ENCODE measurements at places on chromosomes 2 and 18.

DNA sequence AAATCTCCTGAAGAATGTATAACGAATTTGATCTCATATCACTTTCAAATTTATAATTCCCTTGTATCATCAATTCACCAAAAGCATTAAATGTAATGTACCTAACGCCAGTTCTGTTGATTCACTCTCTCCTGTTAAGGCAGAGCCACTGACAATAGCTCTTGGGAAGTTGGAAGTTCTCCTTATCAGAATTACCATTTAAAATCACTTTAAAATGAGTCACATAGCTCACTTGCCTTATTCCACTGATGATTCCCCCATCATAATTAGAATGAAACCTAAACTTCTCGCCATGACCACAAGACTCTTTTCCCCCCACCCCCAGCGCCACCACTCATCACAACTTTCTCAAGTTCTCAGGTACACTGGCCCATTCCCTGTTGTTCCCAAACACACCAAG, 117.1 kb downstream of the PID1 start:
- no peak for DNase-seq

- no peak for DNase-seq
Observed at GRCh38 chr2:223523551-223524001, 78.6 kb downstream of the SCG2 start.

- no peak for DNase-seq
Observed at GRCh38 chr2:12762976-12763375, 46.2 kb downstream of the TRIB2 start.

DNA sequence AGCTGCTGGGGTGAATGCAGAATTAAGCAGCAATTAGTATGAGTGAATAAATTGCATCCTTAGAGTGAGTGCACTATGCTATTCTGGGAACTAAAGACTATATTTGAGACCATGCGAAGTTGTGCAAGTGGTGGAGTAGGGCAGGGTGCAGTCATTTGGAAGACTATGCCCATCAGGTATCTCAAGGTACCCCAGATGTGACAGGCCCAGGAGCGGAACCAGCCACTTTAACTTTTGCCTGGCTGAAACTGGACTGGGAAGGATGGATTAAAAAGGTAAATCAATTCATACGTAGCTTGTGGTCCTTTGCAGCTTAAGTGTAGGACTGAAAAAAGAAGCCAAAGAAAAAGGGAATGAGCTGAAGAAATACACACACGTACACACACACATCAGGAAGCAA, 1.7 kb downstream of the KYNU start:
- DNase-seq = no peak

DNA sequence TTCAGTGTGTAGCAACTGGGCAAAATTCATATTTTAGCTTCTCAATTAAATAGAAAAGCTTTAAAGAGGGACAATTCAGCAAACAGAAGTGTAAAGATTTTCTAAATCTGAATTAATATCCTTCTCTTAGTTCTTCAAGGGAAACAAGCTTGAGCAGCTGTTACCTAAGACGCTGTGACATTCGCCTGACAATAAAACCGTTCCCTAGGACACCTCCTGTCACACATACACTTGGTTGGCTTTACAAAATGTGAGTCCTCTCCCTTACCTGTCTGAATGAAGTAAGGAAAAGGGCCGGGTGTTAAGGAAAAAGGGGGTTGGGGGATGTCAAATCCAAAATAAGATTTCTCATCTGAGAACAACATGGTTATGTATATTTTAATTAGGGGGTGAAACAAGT, 2.1 kb downstream of the SERTAD2 start:
- DNase-seq = no peak

GRCh38 chr2:234335661-234336228, 161.1 kb downstream of the ARL4C start:
- peak; percentile 27 for DNase-seq

DNA sequence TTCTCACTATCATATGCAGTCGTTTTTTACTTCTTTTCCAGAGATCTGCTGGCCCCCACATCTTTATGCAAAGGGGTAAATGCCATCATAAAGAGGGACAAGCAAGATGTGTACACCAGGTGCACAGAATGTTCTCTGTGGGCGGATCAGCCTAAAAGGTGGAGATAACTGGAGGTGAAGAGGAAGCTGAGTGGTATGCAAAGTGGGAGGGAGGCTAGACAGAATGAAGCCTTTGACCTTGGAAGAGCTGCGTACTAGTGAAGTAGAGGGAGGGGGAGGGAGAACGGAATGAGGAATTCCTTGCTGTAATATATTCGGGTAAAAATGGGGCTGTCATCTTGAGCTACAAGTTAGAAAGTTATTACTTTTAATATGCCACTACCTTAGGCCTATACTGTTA, 287.5 kb upstream of the VRK2 start:
- no peak for DNase-seq

DNA sequence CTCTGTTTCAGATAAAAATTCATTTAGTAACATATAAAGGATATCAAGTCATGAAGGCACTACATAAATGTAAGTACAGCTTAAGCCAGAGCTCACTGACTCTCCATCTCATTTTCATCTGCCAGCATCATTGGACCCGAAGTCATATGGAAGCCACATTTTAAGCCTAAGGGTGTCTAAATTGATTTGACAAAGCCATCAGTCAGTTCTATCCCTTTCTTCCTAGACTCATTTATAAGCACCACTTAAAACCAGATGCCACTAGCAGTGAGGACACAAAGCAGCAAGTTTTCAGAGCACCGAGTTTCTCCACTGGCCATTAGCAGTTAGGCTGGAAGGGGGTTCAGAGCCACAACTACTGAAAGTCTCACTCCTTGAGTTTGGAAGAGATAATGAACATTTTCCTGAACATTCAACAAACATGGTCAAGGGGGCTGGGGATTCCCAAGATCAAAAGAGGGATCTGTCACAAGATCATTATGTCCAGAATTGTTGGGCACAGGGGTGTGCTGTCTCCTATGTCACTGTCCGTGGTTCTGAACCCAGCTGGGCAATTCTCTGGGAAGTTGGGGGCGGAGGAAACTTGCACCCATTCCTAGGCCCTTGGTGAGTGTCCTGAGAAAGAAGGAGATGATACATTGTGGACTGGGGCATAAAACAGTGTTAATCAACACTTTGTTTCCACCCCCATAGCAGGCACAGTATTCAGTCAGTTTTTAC, 158.5 kb upstream of the LMAN1 start:
- DNase-seq = no peak

DNA sequence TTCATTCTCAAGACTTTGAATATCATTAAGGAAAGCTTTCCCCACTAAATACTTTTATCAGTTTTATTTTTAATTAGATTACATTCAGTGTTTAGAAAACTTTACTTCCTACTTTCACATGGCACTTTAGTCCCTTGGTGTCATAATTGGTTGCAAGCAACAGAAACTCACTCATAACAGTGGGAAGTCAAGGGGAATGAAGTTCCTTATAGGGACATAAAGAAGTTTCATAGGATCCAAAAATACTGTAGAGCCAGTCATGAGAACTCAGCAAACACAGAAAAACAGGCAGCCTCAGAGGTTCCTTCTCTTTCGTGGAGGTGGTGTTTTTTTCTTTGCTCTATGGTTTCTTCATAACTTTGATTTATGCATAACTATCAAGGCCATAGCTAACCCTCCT, 809.0 kb downstream of the BCL11A start:
- DNase-seq = no peak

DNA sequence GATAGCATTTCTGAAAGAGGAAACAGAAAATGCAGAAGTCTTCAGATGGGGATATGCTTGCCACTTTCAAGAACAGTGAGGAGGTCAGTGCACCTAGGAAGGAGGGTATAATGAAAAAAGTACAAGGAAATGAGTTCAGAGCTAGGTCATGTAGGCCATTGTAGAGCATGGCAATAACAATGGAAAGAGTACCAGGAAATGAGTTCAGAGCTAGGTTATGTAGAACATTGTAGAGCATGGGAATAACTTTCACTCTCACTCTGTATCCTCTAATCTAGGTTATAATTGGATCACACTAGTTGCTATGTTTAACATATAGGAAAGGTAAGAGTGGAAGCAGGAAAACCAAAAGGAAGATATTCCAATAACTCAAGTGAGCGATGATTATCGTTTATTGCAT, 12.3 kb downstream of the SCG2 start:
- DNase-seq = no peak

DNA sequence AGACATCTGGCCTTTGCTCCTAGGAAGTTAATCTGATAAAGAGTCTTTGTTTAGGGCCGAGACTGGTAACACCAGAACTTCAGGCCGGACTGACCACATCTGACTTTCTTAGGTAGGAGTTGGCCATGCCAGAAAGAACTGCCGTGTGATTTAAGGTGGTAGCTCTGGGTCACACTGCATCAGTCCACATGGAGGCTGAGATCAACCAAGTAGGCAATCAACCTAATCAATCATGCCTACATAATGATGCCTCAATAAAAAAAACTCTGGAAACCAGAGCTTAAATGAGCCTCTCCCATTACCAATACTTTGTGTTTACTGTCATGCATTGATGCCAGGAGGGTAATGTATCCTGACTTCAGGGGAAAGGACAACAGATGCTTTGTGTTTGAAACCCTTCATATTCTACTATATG, 44.1 kb upstream of the ORC2 start:
- no peak for DNase-seq

- DNase-seq = no peak
Observed at GRCh38 chr2:16933355-16933754, 267.7 kb upstream of the CYRIA start.

- no peak for DNase-seq
Observed at GRCh38 chr2:66555091-66555490, 120.2 kb downstream of the MEIS1 start.

GRCh38 chr2:207142461-207142860, 23.3 kb downstream of the KLF7 start:
- no peak for DNase-seq

GRCh38 chr2:33316328-33316727, 160.1 kb upstream of the RASGRP3 start:
- no peak for DNase-seq

DNA sequence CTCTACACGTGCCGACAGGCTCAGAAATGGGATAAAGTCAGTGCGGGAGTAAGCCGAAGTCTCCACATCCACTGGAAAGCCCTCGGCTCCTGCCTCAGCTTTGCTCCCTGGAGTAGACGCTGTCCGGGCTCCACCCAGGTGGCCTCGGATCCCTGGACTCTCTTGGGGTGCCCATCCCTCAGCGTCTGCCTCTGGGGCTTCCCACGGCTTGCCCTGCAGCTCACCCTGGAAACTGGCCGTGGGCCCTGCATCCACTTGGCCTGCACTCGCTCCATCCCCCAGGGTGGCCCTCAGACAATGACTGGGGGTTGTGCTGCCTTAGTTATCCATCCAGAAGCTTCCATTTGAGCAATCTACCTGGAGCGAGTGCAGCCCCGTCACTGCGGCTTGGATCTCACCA, 36.2 kb upstream of the TAF1B start:
- DNase-seq = no peak

GRCh38 chr18:45277908-45278307, 337.4 kb upstream of the SLC14A2 start:
- DNase-seq = no peak
